ENCODE measurements at places on chromosomes 3 and 15.
A peak's percentile ranks its signal among the peaks of the same experiment; 100 is the strongest.

- DNase-seq = no peak
Observed at GRCh38 chr3:111332488-111333080, 209.4 kb upstream of the CD96 start.

- no peak for DNase-seq
Observed at GRCh38 chr3:7957024-7957423, 544.6 kb upstream of the LMCD1 start.

DNA sequence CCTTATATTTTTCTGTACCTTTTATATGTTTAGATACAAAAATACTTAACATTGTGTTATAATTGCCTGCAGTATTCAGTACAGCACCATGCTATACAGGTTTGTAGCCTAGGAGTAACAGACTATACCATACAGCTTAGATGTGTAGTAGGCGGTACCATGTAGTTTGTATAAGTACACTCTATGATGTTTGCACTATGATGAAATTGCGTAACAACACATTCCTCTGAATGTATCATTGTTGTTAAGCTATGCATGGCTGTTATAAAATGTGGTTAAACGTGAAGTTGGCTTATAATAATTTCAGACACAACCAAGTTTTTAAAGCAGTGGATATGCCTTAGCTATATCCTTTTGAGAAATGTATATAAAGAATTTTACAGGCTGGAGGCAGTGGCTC, 328.3 kb downstream of the PLCL2 start:
- DNase-seq = no peak

DNA sequence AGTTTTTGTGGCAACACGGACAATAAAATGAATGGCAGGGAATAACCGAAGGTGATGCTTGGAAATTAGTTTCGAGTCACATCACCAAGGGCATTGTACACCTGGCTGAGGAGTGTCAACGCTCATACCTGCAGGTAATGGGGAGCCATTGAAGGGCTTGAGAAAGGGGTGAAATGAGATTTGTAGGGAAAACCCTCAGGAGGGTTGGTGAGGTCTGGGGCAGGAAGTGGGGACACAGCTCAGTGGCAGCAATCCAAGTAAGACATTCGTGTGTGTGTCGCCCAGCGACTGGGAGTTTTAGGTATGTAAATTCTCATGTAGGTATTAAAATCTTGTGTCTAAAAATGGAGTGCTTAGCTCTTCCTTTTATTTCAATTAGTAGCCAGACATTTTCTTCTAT, 14.3 kb downstream of the PARP14 start:
- no peak for DNase-seq

DNA sequence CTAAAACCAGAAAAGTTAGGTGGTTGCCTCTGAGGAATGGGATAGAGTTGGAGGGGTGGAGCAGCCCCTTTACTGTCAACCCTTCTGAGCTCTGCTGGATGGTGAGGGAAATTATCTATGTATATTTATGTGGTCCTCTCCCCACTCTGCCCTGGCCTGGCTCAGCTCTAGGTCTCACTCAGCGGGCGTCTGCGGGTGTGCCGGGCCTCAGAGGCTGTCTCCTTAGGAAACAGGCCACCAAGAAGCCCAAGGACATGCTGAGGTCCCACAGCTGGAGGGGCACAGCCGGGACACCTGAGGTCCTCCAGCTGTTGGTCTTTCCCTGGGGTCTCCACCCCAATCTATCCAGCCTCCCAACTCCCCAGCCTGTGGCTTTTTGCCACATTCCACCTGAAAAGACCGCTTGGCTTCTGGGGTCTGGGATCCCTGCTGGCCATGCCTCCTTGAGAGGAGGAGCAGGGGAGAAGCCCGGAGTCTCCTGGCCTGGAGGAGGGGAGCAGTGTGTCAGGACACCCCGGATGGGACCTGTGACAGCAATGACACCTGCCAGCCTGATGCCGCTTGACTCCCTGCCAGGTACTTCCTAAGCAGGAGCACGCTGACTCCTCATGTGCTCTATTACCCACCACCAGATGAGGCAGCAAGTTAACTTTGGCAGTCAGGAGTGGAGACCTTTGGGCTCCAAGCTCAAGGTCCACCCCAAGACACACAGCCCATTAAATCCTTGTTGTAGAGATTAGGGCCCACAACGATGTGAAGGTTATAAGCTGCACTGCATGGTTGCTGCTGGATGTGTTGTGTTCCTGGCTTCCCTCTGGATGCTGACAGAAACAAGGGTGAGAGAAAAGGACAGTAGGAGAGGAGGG, at the start of gene SLC28A1:
SLC28A1 (plus strand) TSS at position 747 of the 866 bp plus-strand sequence. CDS start 3,099 bp downstream, outside the sequence.
- DNase-seq = no peak

DNA sequence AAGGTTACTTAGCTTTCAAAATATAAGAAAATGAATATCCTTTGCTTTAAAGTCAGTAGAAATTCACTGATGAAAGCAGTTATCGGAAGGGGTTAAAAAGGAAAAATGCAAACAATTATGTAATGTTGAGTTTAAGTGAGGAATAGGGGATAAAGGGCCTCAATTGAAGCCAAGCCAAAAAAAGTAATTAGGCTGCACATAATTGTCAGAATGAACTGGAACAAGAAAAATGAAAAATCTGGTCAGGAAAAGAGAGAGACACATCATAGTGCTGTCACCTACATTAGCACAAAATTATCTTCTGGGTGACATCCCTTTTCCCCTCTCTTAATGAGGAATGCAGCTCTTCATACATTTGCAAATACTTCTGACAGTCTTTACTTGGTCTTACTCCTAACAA, 48.8 kb upstream of the PIK3R4 start:
- DNase-seq = no peak

GRCh38 chr3:192850451-192850981, 67.1 kb downstream of the MB21D2 start:
- peak; percentile 76 for DNase-seq

GRCh38 chr15:55774113-55774970, 31.4 kb upstream of the PRTG start:
- peak; percentile 28 for DNase-seq

DNA sequence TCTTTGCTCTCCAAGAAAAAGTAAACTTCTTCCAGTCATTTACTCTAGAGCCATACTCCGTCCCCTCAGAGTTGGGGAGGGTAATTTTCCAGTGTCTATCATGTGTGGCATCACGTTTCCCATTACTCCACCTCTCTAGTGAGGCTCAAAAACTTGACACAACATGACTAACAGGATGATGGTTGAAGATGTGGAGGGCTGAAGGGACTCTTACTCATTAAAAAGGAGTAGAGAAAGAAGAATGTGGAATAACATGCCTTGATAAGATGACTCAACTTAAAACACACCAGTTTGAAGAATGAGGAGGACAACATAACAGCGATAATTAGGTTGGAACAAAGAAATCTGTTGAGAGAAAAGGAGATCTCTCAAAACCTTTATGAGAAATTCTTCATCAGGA, 894.3 kb downstream of the OTOL1 start:
- no peak for DNase-seq

GRCh38 chr3:195532834-195533233, 10.3 kb downstream of the PPP1R2 start:
- no peak for DNase-seq

DNA sequence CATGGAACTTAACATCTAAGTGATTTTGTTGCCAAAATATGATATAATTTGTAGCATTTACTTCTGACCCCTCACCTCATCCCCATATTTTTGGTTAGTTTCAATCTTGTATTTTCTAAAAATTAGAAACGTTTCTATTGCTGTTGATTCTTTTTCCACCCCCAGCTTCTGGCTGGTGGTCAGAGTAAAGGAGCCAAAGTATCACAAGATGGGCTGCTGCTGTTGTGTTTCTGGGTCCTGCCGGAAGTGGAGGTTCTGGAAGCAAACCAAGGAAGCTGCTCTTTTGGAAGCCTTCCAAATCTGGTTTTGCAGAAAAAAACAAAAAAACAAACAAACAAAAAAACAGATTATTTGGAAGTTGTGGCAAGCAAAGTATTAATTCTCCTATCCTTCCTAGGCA, 221.1 kb upstream of the P2RY1 start:
- DNase-seq = no peak

- DNase-seq = no peak
Observed at GRCh38 chr3:17310983-17311382, 426.2 kb downstream of the PLCL2 start.

DNA sequence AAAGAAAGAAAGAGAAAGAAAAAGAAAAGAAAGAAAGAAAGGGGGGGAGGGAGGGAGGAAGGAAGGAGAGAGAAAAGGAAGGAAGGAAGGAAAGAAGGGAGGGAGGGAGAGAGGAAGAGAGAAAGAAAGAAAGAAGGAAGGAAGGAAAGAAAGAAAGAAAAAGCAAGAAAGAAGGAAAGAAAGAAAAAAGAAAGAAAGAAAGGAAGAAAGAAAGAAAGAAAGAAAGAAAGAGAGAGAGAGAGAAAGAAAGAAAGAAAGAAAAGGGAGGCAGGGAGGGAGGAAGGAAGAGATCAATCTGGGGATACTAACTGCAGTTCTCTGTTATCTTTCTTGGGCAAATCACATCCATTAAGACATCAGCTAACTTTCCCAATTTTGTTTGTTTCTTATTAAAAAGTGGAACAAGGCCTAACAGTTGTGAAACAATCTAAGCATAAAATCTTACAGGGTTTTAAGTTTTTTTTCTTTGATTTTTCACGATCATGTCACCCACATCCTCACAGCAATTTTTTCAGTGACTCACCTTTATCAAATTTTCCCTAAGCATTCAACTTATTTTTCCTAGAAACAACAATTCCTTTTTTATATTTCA, 36.8 kb downstream of the TBC1D2B start:
- no peak for DNase-seq

DNA sequence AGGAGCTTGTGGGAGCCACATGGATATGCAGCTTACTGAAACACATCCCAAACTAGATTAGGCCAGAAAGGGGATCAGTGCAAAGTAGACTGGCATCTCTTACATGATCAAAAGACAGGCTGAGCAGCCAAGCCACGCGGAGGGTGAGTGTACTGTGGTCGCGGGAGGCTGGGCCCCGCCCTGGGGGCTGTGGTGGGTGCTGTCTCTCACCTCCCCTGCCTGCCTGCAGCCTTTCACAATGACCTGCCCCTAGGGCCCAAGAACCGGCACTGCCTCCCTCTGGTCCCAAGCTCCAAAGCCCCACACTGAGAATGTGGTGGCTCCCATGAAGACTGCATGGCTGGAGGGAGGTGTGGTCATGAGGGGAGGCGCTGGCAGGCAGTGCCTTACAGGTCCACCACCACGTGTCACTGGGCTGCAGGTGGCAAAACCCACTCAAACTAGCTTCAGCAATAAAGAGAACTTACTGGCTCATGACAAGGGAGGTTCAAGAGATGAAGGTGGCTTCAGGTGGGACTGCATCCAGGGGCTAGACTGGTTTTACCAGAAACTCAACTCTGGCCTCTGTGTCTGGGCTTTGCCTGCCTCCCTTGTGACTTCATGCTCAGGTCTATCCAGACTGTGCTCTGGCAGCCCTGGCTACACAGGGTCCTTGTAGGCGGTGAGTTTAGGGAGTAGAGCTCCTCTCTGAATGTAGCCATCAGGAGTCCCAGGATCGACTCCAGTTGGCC, 27.4 kb upstream of the PLXND1 start:
- DNase-seq = no peak

- no peak for DNase-seq
Observed at GRCh38 chr3:149375501-149376196, 1.8 kb downstream of the TM4SF1 start.

DNA sequence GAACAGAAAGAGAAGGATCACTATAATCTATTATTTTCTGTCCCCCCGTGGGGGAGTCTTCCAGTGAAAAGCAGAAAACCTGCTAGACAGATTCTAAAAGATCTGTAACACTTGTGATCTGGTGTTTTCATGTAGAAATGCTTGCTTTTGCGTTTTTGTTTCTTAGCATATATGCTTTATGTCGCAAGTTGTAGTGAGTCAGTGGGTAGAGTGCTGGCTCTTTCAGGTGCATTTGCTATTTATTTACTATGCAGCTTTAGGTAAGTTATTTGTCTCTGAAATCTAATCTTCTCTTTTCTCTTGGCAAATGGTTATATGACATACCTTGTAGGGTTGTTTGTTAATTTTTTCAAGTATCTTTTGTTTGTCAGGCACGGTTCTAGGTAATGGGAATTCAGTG, 9.4 kb downstream of the AKAP13 start:
- no peak for DNase-seq

DNA sequence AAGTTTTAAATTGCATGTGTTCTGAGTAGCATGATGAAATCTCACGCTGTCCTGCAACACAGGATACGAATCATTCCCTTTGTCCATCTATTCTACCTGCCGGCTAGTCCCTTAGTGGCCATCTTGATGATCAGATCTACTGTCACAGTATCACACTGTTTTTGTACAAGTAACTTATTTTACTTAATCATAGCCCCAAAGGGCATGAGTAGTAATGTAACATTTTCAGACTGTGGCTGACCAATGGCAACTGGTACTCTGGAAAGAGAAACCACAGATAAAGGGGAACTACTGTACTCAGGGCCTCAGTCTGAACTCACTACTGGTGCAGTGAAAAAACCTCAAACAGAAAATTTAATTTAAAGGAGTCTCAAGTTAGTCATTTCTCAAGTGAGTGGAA, 127.3 kb upstream of the MRPL3 start:
- no peak for DNase-seq

GRCh38 chr15:39672184-39672583, 91.3 kb downstream of the THBS1 start:
- no peak for DNase-seq

DNA sequence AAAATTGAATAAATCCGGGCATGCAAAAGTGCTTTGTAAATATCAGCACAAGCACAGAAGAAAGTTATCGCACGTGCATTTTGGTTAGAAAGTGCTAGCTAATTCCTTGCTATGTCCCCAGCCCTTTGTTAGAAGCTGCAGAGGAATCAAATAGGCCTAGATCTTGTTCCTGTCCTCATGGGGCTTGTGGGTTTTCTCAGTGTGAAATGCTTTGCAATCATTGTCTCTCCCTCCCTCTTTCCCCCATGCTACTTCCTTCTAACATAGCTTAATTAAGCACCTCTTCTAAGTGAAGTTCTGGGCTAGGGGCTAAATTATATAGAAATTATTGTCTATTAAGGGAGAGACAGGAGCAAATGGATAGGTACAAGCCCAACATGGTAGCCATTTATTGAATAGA, 271.7 kb downstream of the RPLP1 start:
- DNase-seq = no peak

GRCh38 chr3:102290241-102290640, 144.6 kb upstream of the ZPLD1 start:
- DNase-seq = no peak

GRCh38 chr3:71064291-71064955, 519.1 kb downstream of the FOXP1 start:
- peak; percentile 45 for DNase-seq

- DNase-seq = no peak
Observed at GRCh38 chr3:179729086-179729485, 76.2 kb downstream of the USP13 start.
